ENCODE measurements at places on chromosomes 5 and 9.

DNA sequence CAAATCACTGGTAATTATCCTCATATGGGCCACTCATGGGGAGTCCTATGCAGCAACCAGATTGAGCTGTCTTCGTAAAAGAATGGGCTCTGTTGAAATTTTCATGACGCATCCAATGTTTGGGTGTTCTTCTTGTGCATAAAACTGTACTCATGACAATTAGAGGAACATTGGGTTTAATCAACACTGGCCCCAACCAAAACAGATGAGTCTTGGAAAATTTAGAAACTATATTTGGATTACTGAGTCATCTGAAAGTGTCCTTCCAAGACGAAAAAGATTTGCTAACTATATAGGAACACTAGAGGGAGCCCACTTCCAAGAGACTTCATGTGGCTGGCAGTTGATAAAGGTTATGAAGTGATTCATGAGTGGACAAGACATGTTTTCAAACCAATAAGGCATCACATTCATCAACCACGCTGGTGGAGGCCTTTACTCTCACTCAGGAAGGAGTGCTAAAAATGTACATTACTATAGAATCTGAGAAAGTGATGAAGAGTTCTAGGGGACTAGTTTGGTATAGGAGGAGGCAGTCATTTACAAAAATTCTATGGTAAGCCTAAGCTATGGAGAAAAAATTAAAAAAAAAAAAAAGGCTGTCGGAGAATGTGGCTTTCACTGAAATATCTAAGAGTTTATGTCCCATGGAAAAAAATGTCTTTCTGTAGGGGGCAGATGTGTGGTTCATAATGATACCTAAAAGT lies 313.5 kb downstream of the PRDM9 start:
- DNase-seq: no peak

- DNase-seq: no peak
These were observed 121.5 kb downstream of the MAST4 start for GRCh38 chr5:66717455-66718373.

- DNase-seq: no peak
These were observed 26.3 kb upstream of the FREM1 start for GRCh38 chr9:14936491-14936890.

GRCh38 chr9:126853667-126854066 lies 6.8 kb upstream of the ZBTB34 start:
- DNase-seq: no peak

DNA sequence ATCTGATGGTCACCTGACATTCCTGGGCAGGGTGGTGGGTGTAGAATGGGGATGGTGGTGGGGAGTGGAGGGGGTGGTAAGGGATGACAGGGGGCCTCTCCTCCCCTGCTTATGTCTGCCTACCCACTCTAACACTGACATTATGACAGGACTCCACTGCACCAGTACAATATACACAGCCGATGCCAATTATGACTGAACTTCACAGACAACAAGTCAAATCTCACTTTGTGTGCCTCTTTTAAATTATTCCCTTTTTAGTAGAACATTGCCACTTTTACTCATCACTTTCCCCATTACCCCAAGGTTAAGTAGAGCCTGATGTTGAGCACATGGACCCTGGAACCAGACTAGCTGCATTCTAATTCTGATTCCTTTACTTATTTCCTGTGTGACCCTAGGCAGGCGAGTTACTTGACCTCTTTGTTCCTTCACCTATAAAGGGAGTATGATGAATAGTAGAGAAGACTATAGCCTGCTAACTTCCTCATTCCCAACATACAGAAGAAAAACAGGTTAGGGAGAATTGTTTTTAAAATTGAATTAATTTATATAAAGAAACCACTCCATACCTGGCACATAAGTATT lies 464.7 kb downstream of the DMRT2 start:
- peak; percentile 53 for DNase-seq

DNA sequence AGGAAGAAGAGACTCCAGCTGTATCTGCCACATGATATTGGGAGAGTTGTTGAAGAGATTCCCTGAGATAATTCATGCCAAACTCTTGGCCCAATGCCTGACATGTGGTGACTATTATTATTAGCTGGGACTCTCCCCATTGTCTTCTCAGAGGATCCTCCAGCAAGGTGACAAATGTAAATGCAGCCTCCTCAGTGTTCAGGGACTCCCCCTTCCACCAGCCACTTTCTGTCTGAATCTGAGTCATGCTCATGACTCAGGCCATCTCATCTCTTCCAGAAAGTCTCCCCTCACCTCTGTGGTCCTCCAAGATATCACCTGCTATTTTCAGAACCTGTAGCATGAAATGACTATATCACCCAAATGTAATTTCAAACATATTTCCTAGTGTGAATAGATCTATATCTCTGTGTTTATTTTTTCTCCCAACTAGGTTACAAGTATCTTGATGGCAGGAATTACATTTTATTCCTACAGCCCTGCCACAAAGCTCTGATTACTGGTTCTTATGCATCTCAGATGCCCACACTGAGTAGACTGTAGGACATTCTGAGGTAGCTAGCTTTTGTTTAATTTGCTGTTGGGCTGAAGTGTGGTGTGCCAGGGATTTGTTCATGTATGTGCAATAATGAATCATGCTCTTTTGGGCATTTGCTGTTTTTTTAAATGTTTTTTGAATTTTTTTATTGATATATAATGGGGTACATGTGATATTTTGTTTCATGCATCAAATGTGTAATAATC lies 126.6 kb upstream of the IL12B start:
- DNase-seq: peak; percentile 93

DNA sequence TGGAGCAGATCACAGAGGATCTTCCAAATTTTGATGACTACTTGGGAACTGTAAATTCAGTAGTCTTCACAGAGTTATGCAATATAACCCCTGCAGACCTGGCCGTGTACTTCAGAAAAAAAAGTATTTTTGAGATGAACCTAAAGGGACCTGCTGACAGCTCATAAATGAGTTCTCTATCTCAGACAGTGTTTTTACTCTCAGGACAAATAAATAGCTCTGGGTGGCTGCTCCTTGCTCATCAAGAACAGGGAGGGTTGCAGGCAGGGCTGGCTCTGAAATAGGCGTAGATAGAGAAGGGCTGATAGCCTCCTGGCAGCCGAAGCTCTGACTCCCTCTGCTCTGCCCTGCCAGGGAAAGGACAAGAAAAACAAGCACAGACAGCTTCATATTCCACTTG lies 64.8 kb downstream of the PLAC8L1 start:
- no peak for DNase-seq

- DNase-seq: no peak
These were observed 93.6 kb upstream of the FER start for GRCh38 chr5:108654051-108654450.

DNA sequence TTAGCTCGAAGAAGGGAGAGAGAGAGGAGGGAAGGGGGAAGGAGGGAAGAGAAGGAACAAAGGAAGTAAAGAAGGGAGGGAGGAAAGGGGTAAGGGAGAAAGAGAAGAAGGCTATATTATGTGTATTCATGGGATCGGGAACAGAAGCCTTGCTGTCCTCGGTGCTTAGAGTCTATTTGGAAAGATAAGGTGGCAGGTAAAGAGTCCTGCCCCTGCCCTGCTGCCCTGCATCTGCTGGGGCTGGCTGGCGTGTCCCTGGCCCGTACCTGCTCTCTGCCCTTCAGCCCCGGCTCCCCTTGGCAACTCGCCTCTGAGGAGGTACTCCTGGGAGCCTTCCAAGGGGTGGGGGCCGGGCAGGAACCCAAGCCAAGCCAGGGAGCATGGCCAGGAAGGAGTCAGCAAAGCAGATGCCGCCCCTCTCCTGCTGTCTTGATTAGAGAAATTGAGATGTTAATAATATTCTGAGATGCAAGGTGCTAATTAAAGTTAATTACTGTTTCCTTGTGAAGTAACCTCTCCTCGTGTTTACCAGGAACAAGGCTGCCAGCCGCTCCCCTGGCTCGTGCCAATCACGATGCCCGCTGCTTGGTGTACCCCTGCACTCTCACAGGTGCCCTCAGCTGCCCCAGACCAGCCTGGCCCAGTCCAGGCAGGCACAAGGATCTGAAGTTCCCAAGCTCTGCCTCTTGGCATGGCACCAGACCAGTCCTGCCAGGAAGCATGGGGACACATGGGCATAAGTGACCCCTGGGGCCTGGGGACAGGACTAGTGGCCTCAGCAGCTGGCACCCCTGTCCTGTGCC lies 36.6 kb downstream of the PCDH1 start:
- no peak for DNase-seq

GRCh38 chr5:9474219-9475002 lies 71.5 kb downstream of the SEMA5A start:
- DNase-seq: no peak

- no peak for DNase-seq
These were observed 5.6 kb downstream of the KLHL3 start for GRCh38 chr5:137730336-137730735.

DNA sequence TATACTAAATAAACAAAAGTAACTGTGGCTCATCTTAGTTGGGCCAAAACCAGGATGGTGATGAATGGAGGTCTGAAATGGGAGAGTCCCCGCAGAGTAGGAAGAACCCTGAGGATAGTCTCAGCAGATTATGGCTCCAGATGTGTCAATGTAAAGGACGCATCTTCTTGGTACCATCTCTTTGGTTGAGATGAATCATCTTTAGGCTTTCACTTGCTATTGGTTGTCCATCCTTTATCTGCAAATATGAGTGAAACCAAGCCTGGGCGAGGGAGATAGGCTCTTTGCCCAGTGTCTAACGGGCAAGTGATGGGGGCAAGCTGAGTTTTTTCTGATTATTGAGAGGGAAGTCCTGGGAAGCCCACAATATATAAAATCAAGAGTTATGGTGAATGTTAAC lies 19.4 kb upstream of the LCP2 start:
- no peak for DNase-seq
